ENCODE measurements at places on chromosomes 1 and 21. TPM values are rescaled to one million over a fixed set of nuclear protein-coding genes. Genes with fewer than 3 reads are reported as not detected.

- no peak for DNase-seq
Observed at GRCh38 chr1:203665993-203666392, 39.4 kb downstream of the ATP2B4 start.

- no peak for DNase-seq
Observed at GRCh38 chr1:31837451-31838158, 21.8 kb upstream of the SPOCD1 start.

GRCh38 chr1:147628441-147628840 is 41.9 kb downstream of the ACP6 start:
- no peak for DNase-seq

DNA sequence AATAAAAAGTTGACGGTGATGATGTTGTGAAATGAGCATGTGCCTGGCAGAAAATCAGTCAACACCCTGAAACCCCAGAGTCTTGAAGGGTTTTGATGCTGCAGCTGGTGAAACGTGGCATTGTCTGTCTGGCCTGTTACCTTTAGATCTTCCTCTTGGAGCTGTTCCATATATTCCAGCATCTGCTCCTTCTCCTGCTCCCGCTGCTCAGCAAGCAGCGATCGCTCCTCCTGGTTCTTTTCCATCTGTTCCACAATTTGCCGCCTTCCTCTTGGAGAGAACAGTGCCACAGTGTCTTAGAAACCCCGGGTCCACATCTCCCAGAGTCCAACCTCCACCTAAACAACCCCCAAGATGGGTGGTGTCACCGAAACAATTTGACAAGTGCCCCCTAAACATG is 15.7 kb downstream of the CFAP45 start:
- no peak for DNase-seq

- DNase-seq = no peak
Observed at GRCh38 chr1:164633997-164634396, 75.0 kb downstream of the PBX1 start.

- no peak for DNase-seq
Observed at GRCh38 chr1:44464361-44464760, 59.3 kb downstream of the RNF220 start.

DNA sequence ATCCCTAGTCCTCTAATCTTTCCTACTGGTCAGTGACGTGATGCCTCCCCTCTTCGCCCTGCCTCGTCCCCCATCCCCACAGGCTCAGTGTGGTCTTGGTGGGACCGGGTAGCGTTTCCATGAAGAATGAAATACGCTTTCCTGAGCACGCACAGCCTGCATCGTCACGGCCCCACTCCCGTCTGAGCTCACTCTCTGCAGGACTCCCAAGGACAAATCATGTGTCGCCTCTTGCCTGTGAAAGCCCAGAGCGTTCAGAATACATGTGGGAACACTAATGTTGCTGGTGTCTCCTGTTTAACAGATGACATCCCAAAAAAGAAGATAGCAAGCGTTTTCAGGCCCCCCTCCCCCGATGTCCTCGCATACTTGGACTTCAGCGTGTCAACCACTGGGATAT is 49.2 kb downstream of the S100B start:
- DNase-seq = no peak

DNA sequence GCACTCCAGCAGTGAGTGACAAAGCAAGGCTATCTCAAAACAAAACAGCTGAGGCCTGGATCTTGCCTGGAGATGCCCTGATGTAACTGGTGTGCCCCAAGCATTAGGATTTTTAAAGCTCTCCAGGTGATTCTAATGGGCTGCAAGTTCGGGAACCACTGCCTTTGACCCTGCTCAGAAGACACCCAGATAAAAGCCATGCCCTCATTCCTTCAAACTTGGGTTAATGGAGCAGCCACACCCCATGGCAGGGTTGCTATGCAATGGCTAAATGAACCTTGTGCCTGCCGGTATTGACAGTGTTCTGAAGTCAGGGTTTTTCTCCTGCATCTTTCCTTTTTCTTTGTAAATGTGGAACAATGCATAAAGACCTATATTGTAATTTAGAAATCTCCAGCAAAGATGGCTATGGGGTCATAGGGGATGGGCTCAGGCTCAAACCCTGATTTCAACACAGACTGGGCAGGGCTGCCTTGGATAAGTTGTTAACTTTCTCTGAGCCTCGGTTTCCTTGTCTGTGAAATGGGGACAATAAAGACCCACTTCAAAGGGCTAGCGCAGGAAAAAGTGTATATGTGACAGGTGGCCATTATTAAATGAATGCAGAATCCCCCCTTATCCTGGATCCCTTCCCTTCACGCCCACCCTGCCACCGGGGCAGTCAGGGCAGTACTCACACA is 453 bp downstream of the TFF3 start:
- DNase-seq = no peak

DNA sequence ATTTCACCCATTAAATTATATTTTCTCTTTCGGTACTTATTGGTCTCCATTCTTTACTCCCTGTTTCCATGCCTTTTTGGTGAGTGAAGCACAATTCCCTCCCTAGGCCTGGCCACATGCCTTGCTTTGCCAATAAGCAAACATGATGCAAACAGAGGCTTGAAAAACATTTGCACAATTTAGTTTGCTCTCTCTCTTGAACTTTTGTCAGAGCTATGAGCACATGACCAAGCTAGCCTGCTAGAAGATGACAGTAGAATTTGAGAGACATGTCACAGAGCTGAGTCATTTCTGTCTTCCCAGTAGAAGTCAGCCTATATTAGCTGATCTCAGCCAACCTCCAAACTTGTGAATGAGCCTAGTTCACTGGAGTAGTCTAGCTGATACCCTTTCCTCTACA is 24.6 kb downstream of the ANGPTL3 start:
- no peak for DNase-seq

- no peak for DNase-seq
Observed at GRCh38 chr1:75727571-75727970, 3.1 kb downstream of the ACADM start.

DNA sequence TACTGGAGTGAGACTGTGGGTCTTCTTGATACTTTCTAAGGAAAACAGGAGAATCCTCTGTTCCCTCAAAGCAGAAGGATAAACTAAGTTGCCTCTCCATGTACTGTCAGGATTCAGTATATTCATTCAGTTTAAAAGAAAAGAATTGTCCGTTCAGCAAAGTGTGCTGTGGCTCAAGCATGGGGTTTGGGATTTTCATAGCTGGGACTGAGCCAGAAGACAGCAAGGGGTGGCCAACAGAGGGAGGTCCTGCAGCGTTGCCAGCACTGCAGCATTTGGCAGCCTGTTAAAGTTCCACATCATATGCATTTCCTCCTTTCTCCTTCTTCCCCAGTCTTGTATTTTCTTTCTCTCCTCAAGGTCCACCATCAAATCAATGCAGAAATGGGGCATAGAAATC is 75.1 kb downstream of the DTL start:
- no peak for DNase-seq

CTSE gene
- 0.22 TPM for polyA plus RNA-seq

GLIS1 gene
- 4.8 TPM for polyA plus RNA-seq

GUCA2A gene
- polyA plus RNA-seq = not detected

RASAL2 gene
- polyA plus RNA-seq = 18.7 TPM

ZNF683 gene
- polyA plus RNA-seq = not detected

DCST1 gene
- 0.61 TPM for polyA plus RNA-seq

GJA9 gene
- 0.45 TPM for polyA plus RNA-seq

RGL1 gene
- polyA plus RNA-seq = 50.1 TPM

DUSP23 gene
- 31.5 TPM for polyA plus RNA-seq

GJA5 gene
- polyA plus RNA-seq = 26.9 TPM
